A549 treated with CpdA at 1 μM for 4 hours (cell line): ENCODE measurements at places on chromosomes 7 and 10. TPM values are rescaled to one million over a fixed set of nuclear protein-coding genes. Genes with fewer than 3 reads are reported as not detected.

SLC35G1 gene
- 8.3 to 10.3 TPM (median 9.6 TPM) in 5 replicates for total RNA-seq

AHR gene
- total RNA-seq, result 10.8 to 18.0 TPM (median 15.4 TPM) in 5 replicates

MMP21 gene
- 0.13 TPM in 1 of 5 replicates, not detected in the others for total RNA-seq

ANXA8 gene
- 24.8 to 35.3 TPM (median 28.1 TPM) in 5 replicates for total RNA-seq

MRC1 gene
- 0.02 to 0.03 TPM (median 0.02 TPM) in 4 of 5 replicates, not detected in the other for total RNA-seq

TUBAL3 gene
- 0.24 to 0.49 TPM (median 0.31 TPM) in 5 replicates for total RNA-seq

LLCFC1 gene
- total RNA-seq, result not detected in 5 replicates

DGKI gene
- total RNA-seq, result 0.24 to 0.59 TPM (median 0.31 TPM) in 5 replicates

NIPSNAP2 gene
- total RNA-seq, result 42.6 to 57.4 TPM (median 47.9 TPM) in 5 replicates

DDC gene
- total RNA-seq, result 0.77 to 1.6 TPM (median 1.2 TPM) in 5 replicates

GNGT1 gene
- 0.11 TPM in 1 of 5 replicates, not detected in the others for total RNA-seq

CLDN3 gene
- total RNA-seq, result 1.4 to 3.8 TPM (median 3.1 TPM) in 5 replicates

LEP gene
- not detected in 5 replicates for total RNA-seq

TRIM73 gene
- 1.3 to 2.6 TPM (median 1.9 TPM) in 5 replicates for total RNA-seq

NKX6-2 gene
- 0.17 to 0.23 TPM (median 0.23 TPM) in 5 replicates for total RNA-seq

GOLGA7B gene
- total RNA-seq, result 3.6 to 6.0 TPM (median 4.7 TPM) in 5 replicates

SLC39A12 gene
- not detected in 5 replicates for total RNA-seq

NPFFR1 gene
- not detected in 5 replicates for total RNA-seq

MSMB gene
- total RNA-seq, result not detected in 5 replicates

HOXA13 gene
- 1.3 to 2.2 TPM (median 1.9 TPM) in 5 replicates for total RNA-seq

ITGA8 gene
- total RNA-seq, result not detected in 5 replicates

ODAD2 gene
- total RNA-seq, result 0.05 to 0.27 TPM (median 0.09 TPM) in 4 of 5 replicates, not detected in the other

TRPV5 gene
- total RNA-seq, result not detected in 5 replicates

SH2D4B gene
- 0.02 to 0.06 TPM in 2 of 5 replicates, not detected in the others for total RNA-seq

RBP3 gene
- not detected in 5 replicates for total RNA-seq

OPN1SW gene
- not detected in 5 replicates for total RNA-seq

OGDHL gene
- total RNA-seq, result 0.21 to 0.24 TPM (median 0.21 TPM) in 5 replicates

TAS2R40 gene
- total RNA-seq, result not detected in 5 replicates

TRIM74 gene
- total RNA-seq, result 0.27 to 0.69 TPM (median 0.45 TPM) in 5 replicates

CABCOCO1 gene
- 0.14 to 1.5 TPM (median 0.54 TPM) in 5 replicates for total RNA-seq

C10orf53 gene
- not detected in 5 replicates for total RNA-seq

CREM gene
- total RNA-seq, result 39.4 to 45.9 TPM (median 43.1 TPM) in 5 replicates

GPR15LG gene
- not detected in 5 replicates for total RNA-seq

TDRD1 gene
- not detected in 5 replicates for total RNA-seq

KCNH2 gene
- 0.40 to 0.52 TPM (median 0.47 TPM) in 5 replicates for total RNA-seq

NUTM2A gene
- total RNA-seq, result 0.07 to 0.16 TPM (median 0.10 TPM) in 4 of 5 replicates, not detected in the other

PSAP gene
- 836 to 954 TPM (median 903 TPM) in 5 replicates for total RNA-seq

INMT gene
- not detected in 5 replicates for total RNA-seq

SLC18A2 gene
- 0.05 to 0.06 TPM (median 0.06 TPM) in 3 of 5 replicates, not detected in the others for total RNA-seq

CDNF gene
- 0.81 to 2.4 TPM (median 0.99 TPM) in 5 replicates for total RNA-seq

EBLN1 gene
- total RNA-seq, result 0.08 TPM in 1 of 5 replicates, not detected in the others

IFIT1 gene
- 4.4 to 7.2 TPM (median 6.0 TPM) in 5 replicates for total RNA-seq

ASZ1 gene
- not detected in 5 replicates for total RNA-seq

TFR2 gene
- total RNA-seq, result 2.6 to 3.4 TPM (median 2.9 TPM) in 5 replicates

ZNF777 gene
- total RNA-seq, result 16.2 to 21.0 TPM (median 20.0 TPM) in 5 replicates

GIMAP8 gene
- not detected in 5 replicates for total RNA-seq

SFTPD gene
- total RNA-seq, result 0.14 to 0.48 TPM (median 0.22 TPM) in 4 of 5 replicates, not detected in the other

ACSM6 gene
- not detected in 5 replicates for total RNA-seq

GPR26 gene
- total RNA-seq, result not detected in 5 replicates

KLF14 gene
- total RNA-seq, result 0.03 to 0.06 TPM (median 0.05 TPM) in 3 of 5 replicates, not detected in the others
